Ovary (tissue), 10 donors: ENCODE measurements at places on chromosomes 11 and 22.
A peak's percentile ranks its signal among the peaks of the same experiment; 100 is the strongest.

GRCh38 chr11:84468235-84468634 lies 1158.9 kb downstream of the DLG2 start:
- DNase-seq, result no peak

DNA sequence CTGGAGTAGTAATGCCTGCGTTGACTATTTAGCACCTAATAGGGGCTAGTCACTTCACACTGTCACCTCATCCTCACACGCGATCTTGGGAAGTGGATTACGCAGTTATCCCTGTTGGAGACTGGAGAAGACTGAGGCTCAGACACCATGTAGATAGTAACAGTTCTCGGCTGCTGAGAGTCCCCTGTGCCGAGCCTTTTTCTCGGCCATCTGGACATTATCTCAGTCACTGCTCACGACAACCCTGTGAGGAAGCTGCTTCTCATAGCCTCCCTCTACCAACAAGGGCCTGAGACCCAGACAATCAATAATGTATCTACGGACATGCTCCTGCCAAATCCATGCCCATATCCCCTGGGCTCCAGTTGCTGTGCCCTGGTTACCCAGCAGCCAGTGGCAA lies 25.9 kb downstream of the SCUBE1 start:
- DNase-seq, result no peak

DNA sequence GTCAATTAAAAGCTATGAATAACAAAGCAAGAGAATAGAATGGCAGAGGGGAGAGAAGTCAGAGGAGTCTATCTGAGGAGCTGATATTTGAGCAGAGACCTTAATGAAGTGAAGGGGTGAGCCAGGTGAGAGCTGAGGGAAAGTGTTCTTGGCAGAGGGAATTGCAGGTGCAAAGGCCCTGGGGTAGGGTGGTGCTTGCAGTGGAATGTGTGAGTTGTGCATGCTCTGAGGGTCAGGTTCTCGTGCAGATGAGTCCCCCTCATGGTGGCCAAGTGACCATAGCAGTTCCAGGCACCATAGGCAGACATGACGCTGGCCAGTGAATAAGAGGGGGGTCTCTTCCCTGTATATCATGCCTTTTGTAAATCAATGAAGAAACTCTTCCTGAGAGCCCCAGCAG lies 58.9 kb upstream of the ALX4 start:
- DNase-seq, result no peak

DNA sequence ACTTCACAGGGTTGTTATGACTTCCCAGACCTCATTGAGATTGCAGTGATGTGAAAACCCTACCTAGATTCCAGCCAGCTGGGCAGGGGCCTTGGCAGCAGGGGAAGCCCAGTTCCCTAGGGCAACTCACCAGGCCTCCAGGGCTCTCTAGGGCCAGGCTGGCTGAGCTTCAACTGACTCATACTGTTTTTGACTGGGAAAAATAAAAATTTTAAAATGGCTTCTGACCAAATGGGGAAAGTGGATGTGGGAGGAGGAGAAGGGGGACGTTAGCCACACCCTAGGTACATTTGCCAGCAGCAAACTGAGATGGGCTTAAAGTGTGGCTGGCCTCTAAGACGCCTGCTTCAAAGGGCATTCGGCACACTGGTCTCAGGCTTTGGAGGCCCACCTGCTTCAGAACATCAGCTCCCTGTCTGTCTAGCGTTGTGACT lies 39.0 kb downstream of the BMAL1 start:
- peak; percentile 74 for DNase-seq

GRCh38 chr11:27649800-27650199 lies 50.5 kb downstream of the BDNF start:
- DNase-seq, result no peak

DNA sequence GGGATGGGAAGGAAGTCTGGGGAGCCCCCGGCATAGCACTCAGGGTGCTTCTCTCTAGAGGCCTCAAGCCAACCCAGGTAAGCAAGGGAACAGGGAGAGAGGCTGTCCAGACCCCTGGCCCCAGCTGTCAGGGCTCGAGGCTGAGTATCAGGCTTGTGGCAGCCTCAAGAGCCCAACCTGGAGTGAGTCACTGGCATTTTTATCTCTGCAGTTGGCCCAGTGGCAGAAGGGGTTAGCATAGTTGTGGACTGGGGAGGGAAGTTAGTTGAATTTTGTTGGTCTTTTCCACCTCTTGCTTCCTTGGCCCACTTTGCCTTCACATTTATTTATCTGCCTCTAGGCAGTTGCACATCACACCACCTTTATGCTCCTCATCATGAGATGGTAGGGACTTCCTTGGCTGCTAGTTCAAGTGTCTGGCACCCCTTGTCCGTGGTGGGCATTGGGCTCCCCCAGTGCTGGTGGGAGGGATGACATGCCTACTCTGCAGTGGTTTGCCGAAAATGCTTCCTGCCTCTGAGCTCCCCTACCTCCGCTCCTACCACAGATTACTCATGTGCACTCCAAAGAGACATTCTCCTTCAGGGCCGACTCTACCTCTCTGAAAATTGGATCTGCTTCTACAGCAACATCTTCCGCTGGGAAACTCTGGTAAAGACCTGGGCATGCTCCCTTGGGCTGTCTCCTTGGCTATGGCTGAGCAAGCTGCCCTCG lies 60.1 kb downstream of the SCN3B start:
- no peak for DNase-seq

GRCh38 chr22:23023294-23023693 lies 47.0 kb upstream of the GNAZ start:
- DNase-seq, result no peak

GRCh38 chr11:69540118-69541000 lies 58.9 kb downstream of the LINC01488 start:
- no peak for DNase-seq

DNA sequence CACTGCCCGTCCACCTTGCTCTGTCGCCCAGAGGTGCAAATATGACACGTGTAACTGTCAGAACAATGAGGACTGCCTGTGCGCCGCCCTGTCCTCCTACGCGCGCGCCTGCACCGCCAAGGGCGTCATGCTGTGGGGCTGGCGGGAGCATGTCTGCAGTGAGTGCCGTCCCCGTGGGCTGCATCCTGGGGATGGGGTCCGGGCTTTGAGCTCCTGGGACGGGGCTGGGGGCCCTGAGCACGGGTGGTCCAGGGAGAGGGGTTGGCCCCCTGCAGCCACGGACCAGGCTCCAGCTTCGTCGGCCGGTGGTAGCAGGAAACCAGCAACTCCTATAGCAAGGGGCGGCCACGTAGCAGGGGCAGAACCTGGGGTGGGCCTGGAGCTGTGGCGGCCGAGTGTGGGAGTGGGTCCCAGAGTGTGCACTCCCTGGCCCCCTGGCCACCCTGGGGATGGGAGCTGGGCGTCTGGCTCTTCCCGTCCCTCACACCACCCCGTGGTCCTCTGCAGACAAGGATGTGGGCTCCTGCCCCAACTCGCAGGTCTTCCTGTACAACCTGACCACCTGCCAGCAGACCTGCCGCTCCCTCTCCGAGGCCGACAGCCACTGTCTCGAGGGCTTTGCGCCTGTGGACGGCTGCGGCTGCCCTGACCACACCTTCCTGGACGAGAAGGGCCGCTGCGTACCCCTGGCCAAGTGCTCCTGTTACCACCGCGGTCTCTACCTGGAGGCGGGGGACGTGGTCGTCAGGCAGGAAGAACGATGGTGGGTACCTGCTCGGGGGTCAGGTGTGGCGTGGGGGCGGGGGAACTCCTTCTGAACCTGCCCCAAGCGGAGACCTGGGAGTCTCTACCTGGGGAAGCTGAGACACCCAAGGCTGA lies 10.1 kb downstream of the MUC2 start:
- DNase-seq, result no peak

GRCh38 chr22:50313021-50313420 lies 5.6 kb upstream of the PLXNB2 start:
- peak; percentile 35 for DNase-seq

DNA sequence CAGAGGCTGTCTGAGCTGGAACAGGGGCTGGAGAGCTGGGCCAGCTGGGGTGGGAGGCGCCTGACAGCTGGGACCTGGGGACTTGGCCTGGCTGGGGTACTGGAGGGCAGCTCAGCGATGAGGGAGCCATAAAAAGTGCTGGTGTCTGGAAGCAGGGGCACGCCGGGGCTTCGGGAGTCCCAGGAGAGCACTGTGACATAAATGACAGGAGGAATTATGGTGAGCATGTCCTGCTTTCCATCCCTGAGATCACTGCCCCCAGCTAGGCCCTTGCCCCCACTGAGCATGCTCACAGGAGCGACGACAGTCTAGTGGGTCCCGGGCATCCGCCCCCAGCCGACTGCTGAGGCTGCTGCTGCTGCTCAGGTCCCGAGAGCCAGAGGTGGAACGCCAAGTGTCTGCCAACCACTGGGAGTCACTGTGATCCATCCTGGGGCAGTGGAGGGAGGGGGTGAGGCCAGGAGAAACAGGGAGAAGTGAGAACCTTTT lies 6.2 kb downstream of the ROBO4 start:
- DNase-seq, result no peak

- no peak for DNase-seq
Observed at GRCh38 chr11:42786981-42787380, 524.8 kb upstream of the API5 start.

GRCh38 chr11:3014943-3015342 lies 22.8 kb upstream of the NAP1L4 start:
- DNase-seq, result no peak

DNA sequence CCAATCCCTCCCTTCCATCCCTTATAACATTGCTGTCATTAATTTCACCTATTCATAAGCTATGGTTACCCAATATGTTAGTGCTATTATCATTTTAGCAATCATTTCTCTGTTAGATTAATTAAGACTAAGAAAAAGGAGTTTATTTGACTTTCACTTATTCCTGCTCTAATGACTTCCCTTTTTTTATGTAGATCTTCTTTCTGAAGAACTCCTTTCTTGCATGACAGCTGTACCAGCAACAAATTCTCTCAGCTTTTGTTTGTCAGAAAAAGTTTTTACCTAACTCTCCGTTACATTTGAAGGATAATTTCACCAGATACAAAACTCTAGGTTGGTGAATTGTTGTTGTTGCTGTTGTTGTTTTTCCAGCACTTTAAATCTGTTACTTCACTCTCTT lies 28.6 kb upstream of the OR8B8 start:
- no peak for DNase-seq

GRCh38 chr22:38610234-38610633 lies 40.3 kb upstream of the DMC1 start:
- no peak for DNase-seq

GRCh38 chr11:2375341-2375853 lies 1.7 kb upstream of the CD81 start:
- DNase-seq, result no peak

DNA sequence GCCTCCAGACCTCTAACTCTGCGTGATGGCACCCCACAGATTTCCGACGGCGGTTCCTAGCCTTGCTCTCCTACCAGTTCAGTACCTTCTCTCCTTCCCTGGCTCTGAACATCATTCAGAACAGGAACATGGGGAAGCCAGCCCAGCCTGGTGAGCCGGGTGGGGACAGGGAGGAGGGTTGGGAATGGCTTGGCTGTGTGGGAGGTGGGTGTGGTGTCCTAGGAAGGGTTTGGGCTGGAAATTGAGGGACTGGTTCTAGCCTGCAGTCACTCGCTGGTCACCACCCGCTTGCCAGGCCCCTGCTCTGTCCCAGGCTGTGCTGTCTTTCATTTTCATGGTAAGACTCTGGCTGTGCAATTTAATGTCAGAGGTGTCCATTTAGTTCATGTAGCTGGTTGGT lies 33.9 kb downstream of the NAT10 start:
- DNase-seq, result no peak

- no peak for DNase-seq
Observed at GRCh38 chr11:46896719-46897406, 21.5 kb downstream of the LRP4 start.

GRCh38 chr11:11044137-11044855 lies 186.4 kb upstream of the ZBED5 start:
- no peak for DNase-seq

DNA sequence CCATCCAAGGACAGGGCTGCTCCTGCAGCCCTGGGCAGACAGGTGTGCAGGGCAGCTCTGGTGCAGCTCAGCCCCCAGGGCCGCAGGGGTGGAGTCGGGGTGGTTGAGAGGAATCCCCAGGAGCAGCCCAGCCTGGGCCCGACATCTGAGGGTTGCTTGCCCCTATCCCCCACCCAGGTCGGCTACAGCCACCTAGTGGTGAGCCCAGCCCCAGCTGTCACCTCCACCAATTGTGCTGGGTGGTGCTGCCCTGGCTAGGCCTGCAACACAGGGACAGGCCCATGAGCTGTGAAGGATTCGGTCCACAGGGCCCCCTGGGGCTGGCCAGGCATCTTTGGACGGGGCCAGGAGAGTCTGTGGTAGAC lies 29.6 kb downstream of the RTN4R start:
- peak; percentile 60 for DNase-seq

- no peak for DNase-seq
Observed at GRCh38 chr11:60854140-60854846, 1.5 kb downstream of the PTGDR2 start.

- no peak for DNase-seq
Observed at GRCh38 chr11:57224537-57224936, 12.5 kb downstream of the APLNR start.

DNA sequence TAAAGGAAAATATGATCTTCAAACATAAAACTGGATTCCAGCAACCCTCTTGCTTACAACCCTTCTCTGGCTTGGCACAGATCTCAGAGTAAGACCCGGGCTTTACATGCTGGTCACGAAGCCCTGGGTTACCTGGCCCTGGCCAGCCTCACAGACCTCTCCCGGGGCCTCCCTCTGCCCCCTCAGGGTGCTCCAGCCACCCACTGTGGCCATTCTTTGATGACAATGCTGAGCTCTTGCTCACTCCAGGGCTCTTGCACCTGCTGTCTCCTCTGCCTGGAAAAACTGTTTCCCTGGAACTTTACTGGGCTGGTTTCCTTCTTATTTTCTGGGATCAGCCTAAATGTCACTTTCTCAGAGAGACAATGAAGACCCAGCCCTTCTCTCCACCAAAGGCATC lies 43.9 kb downstream of the C11orf96 start:
- DNase-seq, result no peak

DNA sequence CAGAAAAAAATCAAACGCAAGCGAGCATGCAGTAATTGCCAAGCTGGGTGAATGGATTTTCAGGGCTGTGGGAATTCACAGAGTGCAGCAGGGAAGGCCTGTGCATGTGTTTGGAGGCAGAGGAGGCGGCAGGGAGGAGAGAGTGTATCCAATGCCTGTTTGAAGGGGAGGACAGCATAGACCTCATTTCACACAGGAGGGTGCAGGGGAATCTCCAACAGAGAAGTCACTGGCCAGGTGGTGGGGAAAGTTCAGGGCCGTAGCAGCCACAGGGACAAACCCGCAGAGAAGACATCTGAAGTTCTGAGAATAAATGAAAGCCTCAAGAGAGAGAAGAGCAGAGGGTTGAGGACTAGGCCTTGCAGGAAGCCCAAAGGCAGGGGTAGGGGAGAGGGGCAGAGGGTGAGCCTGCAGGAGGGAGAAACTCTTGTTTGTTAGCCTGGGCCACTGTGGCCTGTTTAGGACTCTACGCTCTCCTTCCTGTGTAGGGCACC lies 19.2 kb upstream of the KDM2A start:
- no peak for DNase-seq

GRCh38 chr11:94958121-94958696 lies 15.1 kb downstream of the CWC15 start:
- DNase-seq, result no peak
